ENCODE measurements at places on chromosomes 5 and 9.

GRCh38 chr9:124799274-124800006, 22.5 kb downstream of the OLFML2A start:
- DNase-seq, result no peak

GRCh38 chr5:111401906-111402305, 110.4 kb downstream of the STARD4 start:
- no peak for DNase-seq

- DNase-seq, result no peak
These were observed 217.0 kb downstream of the FBXL7 start for GRCh38 chr5:15717001-15717400.

DNA sequence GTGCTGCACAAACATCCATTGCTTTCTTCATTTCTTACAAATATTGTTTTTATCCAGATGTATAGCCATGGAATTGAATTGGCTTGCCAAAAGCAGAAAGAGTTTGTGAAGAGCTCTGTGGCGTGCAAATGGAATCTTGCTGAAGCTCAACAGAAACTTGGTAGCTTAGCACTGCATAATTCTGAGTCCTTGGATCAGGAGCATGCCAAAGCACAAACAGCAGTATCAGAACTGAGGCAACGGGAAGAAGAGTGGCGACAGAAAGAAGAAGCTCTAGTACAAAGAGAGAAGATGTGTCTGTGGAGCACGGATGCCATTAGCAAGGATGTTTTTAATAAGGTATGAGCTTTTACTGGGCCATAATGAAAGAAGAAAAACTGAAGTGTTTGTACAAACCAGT, 5.5 kb downstream of the CDC37L1 start:
- DNase-seq, result no peak

- no peak for DNase-seq
These were observed 346.1 kb downstream of the RASEF start for GRCh38 chr9:82716821-82717220.

- no peak for DNase-seq
These were observed 18.1 kb upstream of the TNC start for GRCh38 chr9:115135821-115136778.

DNA sequence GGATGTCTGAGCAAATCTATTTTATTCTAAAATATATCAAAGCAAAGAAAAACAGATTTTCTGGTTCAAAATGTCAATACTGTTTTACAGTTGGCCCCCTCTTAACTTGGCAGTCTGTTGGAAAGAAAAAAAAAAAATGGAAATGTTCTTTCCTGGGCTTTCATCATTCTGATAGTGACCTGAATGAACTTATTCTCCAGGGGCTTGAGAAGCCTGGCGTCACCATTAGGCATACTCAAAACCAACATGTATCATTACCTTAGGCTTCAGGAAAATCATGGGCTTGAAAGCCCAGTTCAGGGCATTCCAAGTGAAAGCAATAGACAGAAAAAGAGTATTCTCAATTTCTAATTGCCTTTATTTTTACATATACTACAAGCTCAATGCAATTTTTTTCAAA, 283.7 kb upstream of the PUM3 start:
- DNase-seq, result no peak

GRCh38 chr9:86246752-86247161, 12.7 kb downstream of the C9orf153 start:
- DNase-seq, result no peak

GRCh38 chr5:133198511-133198910, 146.7 kb downstream of the HSPA4 start:
- DNase-seq, result no peak

GRCh38 chr9:79481846-79482477, 89.8 kb upstream of the TLE4 start:
- DNase-seq, result no peak

DNA sequence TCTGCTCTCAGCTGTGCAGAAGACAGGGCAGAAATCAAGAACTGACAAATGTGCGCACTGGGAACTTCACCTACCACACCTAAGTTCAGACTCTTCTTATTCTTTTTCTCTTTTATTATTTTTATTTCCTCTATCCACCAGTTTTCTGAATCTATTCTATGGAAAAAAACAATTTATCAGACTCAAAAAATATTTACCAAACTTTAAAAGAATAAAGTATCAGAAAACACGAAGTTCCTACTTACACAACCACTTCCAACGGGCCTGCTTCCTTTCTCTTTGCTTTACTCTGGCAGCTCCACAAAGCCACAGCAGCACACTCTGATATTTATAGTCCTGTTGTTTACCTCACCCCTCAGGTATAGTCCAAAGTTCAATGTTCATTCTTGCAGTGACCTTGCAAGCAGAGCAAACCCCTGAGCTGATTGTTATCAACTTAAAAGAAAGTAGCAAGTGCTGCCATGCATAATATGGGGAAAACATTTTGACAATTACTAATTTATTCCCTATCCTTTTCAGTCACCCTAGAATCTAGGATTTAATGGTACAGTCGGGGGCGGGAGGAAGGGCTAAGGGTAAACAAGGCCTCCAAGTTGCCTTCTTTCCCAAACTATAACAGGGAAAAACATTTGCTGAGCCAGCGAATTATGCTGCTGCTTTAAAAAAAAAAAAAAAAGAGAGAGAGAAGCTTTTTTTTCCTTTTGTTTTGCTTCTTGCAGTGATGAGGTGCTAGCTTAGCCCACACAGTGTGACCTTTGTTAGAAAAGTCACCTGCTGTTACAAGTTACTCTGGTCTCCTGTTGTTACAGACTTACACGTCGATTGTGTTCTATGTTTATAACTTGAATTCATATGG, at the start of gene SELENOP:
TSS of gene SELENOP (minus strand) at position 302 of the 856 bp plus-strand sequence. CDS start 3,539 bp downstream, outside the sequence.
- DNase-seq, result no peak

DNA sequence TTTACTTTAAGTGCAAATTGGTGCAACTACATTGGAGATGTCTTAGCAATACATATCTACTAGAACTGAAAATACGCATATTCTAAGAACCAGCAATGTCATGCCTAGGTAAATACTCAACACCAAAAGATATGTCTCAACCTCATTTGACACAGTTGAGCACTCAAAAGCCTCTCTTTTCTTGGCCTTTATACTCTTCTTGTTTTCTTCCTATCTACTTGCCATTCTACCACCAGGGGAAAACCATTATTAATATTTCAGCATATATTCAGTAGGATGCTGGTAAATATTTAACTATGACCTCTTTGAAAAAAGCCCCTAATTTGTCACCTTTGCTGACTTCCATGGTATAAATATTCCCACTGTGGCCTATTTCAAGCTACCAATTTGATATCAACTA, 443.8 kb downstream of the LRRC70 start:
- no peak for DNase-seq

GRCh38 chr9:137299938-137300337, 2.1 kb downstream of the NRARP start:
- no peak for DNase-seq

GRCh38 chr9:89606624-89607311, 2.0 kb downstream of the GADD45G start:
- no peak for DNase-seq

GRCh38 chr9:83965350-83966208, 14.4 kb downstream of the HNRNPK start:
- DNase-seq, result no peak

- no peak for DNase-seq
These were observed 236.2 kb downstream of the NNT start for GRCh38 chr5:43839218-43839617.

GRCh38 chr5:83488271-83488670, 16.7 kb downstream of the VCAN start:
- no peak for DNase-seq

GRCh38 chr5:107820429-107820828, 149.7 kb upstream of the EFNA5 start:
- DNase-seq, result no peak

DNA sequence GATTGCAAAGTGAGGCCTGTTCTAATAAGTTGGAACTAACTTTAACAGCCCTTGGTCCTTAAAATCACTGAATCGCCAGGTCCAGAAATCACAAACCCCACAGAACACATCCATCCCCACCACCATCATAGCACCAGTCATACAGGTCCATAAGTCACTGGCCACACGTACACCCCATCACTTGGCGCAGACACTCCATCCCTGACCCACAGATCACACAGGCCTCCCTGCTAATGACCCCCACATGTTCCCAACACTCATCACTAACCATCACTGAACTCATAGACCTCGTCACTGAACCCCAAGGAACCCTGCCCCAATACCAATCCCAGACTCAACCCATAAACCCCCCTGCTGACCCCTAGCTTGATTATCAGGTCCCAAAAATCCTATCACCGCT, 41.2 kb upstream of the ZNF300 start:
- DNase-seq, result no peak

DNA sequence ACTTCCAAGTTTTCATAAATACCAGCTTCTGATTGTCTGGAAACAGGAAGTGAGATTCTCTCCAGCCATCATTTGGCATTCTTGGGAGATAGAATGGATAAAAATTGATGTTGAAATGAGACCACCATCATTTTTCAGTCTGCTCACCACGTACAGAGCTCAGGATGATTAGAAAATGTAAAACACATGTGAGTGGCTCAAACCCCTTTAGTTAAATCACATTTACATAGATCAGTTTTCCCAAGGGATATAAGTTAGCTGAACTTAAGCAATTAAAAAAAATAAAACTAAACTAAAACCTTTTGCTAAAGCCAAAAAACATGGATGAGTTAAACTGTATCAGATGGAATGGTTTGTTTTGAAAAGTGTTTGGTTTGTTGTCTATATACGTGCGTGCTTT, 37.1 kb upstream of the GDNF start:
- no peak for DNase-seq
